Mesangial cell (primary cell): ENCODE measurements at places on chromosomes 2 and 18. TPM values are rescaled to one million over a fixed set of nuclear protein-coding genes. Genes with fewer than 3 reads are reported as not detected.

DSC2 gene
- 10.4 TPM in 2 replicates for total RNA-seq

CD8A gene
- not detected in 2 replicates for total RNA-seq

GMCL1 gene
- 5.9 and 9.0 TPM in 2 replicates for total RNA-seq

CXCR4 gene
- total RNA-seq: not detected in 2 replicates

POU3F3 gene
- 0.98 and 11.3 TPM in 2 replicates for total RNA-seq

SERPINB11 gene
- not detected in 2 replicates for total RNA-seq

ILKAP gene
- 23.3 and 27.7 TPM in 2 replicates for total RNA-seq

TPO gene
- not detected in 2 replicates for total RNA-seq

MPPE1 gene
- total RNA-seq: 8.8 and 29.7 TPM in 2 replicates

DNER gene
- 0.63 and 0.65 TPM in 2 replicates for total RNA-seq

CAPN14 gene
- total RNA-seq: 0.13 TPM in 1 of 2 replicates, not detected in the other

ARHGAP28 gene
- 2.1 and 8.9 TPM in 2 replicates for total RNA-seq

EVA1A gene
- total RNA-seq: 80.2 and 109 TPM in 2 replicates

C2orf78 gene
- total RNA-seq: not detected in 2 replicates

SEMA4C gene
- total RNA-seq: 24.6 and 50.6 TPM in 2 replicates

RND3 gene
- total RNA-seq: 48.1 and 72.6 TPM in 2 replicates

ACMSD gene
- not detected in 2 replicates for total RNA-seq

DSEL gene
- total RNA-seq: 12.5 and 13.2 TPM in 2 replicates

GDF7 gene
- not detected in 2 replicates for total RNA-seq

TRAPPC8 gene
- total RNA-seq: 17.1 and 20.2 TPM in 2 replicates

MC2R gene
- not detected in 2 replicates for total RNA-seq

PAX8 gene
- total RNA-seq: 118 and 299 TPM in 2 replicates

PPP1R1C gene
- 1.3 TPM in 1 of 2 replicates, not detected in the other for total RNA-seq

GBX2 gene
- 0.89 and 2.1 TPM in 2 replicates for total RNA-seq

OSR1 gene
- total RNA-seq: 0.81 and 3.7 TPM in 2 replicates

GATA6 gene
- 20.7 and 26.0 TPM in 2 replicates for total RNA-seq

LRRC30 gene
- total RNA-seq: not detected in 2 replicates

PROKR1 gene
- not detected in 2 replicates for total RNA-seq

GCG gene
- total RNA-seq: not detected in 2 replicates

ALPG gene
- total RNA-seq: not detected in 2 replicates

COX5B gene
- 358 and 512 TPM in 2 replicates for total RNA-seq

CNTNAP5 gene
- not detected in 2 replicates for total RNA-seq
